HAP-1 (cell line): ENCODE measurements at places on chromosomes 3 and 15.

- DNase-seq = no peak
These were observed 23.8 kb downstream of the MEX3B start for GRCh38 chr15:82021992-82022391.

DNA sequence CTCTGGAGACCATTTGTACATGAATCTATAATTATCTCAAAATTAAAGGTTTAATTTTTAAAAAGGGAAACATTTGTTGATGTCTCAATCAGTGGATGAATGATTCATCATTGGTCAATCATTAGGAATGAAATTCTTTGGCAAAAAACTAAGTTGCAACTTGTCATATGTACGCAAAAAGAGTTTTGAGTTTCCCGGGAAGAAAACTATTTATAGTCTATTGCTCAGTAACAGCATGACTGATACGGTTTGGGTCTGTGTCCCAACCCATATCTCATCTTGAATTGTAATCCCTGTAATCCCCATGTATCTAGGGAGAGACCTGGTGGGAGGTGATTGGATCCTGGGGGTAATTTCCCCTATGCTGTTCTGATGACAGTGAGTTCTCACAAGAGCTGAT, 765.8 kb upstream of the ROBO1 start:
- no peak for DNase-seq

DNA sequence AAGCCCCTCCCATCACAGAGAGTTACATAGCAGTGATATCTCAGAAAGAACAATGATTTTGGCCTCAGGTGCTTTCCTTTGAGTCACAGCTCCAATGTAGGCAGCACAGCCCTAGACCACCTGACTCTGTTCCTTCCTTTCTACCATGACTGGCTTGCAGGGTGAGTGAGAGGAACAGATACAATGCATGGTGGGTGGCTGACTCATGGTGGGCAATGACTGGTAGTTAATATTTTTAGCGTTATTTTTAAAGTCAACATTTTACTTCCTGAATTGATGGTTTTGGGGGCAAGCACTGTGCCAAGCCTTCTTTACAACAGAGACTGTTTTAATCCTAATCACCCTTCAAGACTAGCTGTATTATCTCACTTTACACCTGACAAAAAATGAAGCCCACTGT, 32.8 kb upstream of the ST3GAL6 start:
- DNase-seq = no peak

DNA sequence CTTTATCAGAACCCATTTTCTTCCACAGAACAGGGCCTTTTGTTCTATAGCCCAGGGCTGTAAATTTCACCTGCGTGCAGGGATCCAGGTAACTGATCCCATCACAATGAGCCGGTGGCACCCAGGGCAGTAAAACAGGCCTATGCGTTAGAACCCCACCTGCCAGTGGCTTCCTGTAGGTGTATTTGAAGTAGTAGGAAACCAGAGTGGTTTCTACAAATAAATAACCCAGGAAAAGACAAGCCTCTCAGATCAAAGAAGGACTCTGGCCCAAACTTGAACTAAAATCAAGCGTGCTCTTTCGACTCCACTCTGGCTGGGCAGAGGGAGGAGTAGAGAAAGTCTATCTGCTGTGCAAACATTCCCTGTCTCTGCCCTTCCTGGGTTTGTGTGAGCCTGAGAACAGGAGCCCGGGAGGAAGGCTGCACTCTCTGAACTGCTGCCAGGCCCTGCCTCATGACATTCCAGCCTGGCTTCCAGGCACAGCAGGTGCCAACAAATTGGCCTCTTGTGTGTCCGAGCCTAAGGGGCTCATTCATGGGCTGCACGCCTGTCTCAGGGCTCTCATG, 77.7 kb downstream of the CEMIP start:
- DNase-seq = no peak

- no peak for DNase-seq
These were observed 199.8 kb upstream of the NR2F2 start for GRCh38 chr15:96130734-96131133.

- DNase-seq = no peak
These were observed 42.7 kb downstream of the OR5H15 start for GRCh38 chr3:98209244-98209643.
